Neural crest cell (in vitro differentiated cells): ENCODE measurements at places on chromosomes 5 and 9. TPM values are rescaled to one million over a fixed set of nuclear protein-coding genes. Genes with fewer than 3 reads are reported as not detected.

DNA sequence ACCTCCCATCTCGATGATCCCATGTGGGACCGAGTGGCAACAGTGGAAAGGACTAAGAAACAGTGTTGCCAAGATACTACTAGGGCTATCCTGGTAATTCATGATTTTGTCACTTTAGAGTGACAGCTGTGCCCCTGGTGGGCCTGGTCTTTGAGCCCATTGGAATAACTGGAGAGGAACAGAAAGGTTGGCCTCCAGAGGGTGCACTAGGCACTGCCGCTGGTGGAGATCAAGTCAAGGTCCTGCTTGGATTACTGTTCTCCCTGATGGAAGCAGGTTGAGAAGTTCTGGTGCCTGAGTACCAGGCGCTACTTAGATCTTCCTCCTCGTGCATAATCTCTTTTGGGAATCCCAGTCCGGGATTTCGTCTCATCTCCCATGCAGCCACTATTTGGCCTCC lies 129.6 kb downstream of the SEC61B start:
- DNase-seq, result no peak

DNA sequence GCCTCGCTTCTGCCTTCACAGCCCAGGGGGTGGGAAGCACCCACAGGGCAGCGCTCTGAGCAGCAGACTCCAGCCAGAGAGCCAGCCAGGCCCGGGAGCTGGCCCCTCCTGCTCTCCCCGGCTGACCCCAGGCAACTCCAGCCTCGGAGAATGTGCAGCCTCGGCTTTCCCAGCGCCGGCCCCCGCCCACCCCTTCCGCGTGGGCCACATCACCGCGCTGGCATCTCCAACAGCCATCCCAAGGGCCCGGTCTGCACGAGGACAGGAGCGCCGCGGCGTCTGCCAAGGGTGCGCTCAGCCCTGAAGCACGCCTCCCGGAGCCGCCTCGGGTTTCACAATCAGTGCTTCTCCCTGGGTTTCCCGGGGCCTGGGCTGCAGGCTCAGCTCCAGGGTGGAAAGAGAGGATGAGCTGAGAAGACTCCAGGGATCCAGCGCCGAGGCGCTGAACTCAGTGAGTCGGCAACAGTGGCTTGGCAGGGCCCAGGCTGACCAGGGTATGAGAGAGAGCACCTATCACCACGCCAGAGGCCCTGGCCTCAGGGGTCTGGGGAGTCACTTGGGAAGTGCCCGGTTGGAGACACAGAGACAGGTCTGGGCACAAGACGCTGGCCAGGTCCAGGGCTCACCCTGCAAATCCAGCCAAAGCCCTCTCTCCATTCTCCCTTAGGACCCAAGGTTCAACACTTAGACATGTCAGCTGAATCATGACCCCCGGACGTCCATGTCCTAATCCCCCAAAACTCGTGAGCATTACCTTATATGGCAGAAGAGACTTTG lies 79.6 kb downstream of the ADAMTS2 start:
- DNase-seq, result no peak

DNA sequence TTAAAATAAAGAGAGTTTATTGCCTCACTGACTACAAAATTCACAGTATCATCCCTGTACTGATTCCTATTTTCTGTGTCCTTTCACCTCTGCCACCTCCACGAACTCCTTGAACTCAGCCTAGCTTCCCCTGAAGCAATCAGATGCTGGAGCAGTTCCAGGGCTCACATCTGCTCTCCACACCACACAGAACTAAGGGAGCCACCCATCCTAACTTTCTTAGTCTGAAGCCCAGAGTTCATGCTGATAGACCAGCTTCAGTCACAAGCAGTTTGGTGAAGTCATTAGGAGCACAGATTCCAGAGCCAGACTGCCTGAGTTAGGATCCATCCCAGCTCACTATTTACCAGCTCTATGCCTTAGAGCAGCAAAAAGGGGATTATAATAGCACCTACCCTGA lies 15.6 kb upstream of the EPB41L4A start:
- DNase-seq, result no peak

DNA sequence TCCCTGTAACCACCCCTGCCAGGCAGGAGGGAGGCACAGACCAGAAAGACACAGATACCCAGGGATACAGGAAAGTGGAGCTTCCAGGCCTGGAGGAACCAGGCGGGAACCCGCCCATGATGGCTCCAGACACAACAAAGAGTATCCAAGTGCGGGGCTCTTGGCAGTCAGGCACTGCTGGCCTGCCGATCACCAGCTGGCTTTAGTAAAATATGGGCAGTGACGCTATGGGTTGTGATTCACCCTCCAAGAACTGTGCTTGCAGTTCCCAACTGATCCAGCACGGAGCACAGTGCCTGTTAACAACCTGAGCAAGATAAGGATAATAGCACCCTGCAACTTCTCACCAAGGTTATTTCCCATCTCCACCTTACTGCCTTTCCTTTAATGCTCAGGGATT lies 463.3 kb downstream of the IRX1 start:
- DNase-seq, result no peak

- no peak for DNase-seq
Measured at GRCh38 chr9:21516796-21517195, 34.7 kb upstream of the IFNE start.

GRCh38 chr5:56803025-56803424 lies 12.3 kb upstream of the MAP3K1 start:
- no peak for DNase-seq

GRCh38 chr5:178306430-178307225 lies 74.0 kb upstream of the PHYKPL start:
- DNase-seq, result no peak

DNA sequence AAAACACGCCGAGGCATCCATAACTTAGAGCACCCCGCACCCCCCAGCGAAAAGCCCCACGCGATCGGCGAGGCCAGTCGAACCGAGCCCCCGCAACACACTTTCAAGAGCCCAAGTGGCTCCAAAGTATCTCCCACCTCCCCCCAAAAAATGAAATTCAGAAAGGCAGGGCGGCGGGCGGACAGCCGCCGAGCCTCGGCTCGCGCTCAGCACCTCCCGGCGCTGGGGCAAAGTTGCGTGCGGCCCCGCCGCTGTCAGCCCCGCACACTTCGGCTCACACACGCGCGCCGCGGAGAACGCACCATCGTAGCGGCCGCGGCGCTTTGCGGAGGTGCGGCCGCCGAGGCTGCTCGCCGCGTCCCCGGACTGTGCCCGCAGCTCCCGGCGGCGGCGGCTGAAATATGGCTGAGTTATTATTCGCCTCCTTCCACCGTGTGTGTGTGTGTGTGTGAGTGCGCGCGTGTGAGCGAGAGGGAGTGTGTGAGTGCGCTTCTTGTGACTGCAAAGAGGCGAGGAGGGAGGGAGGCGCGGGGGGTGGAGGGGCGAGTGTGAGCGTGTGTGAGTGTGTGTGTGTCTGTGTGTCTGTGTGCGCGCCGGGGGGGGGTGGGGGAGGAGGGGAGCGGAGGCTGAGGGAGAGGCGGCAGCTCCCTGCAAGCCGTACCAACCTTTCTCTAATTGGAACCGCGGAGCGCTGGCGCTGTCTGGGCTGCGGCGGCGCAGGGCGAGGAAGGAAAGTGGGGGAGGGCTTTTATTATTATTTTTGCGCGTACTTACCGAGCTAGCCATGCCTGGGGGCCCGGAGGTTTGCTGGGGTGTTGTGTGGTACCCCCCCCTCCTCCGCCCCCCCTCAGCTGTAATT lies 599 bp downstream of the MLLT3 start:
- peak; percentile 54 for DNase-seq

DNA sequence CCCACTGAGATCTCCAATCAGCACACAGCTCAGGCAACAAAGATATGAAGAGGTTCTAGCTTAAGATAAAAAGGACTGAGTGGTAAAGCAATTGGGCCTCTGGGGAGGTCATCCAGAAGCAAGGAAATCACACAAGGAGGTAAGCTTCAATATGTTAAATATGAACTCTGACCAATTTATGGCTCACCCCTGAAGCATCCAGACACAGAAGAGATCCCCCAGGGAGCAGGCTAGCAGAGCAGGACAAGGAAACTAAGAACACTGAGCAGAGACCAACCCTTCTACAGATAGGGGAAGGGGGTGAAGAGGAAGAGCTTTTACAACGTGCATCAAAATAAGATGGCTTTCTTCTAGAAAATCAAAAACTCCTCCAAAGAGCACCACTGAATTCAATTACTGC lies 616.2 kb downstream of the DNAH5 start:
- no peak for DNase-seq

DNA sequence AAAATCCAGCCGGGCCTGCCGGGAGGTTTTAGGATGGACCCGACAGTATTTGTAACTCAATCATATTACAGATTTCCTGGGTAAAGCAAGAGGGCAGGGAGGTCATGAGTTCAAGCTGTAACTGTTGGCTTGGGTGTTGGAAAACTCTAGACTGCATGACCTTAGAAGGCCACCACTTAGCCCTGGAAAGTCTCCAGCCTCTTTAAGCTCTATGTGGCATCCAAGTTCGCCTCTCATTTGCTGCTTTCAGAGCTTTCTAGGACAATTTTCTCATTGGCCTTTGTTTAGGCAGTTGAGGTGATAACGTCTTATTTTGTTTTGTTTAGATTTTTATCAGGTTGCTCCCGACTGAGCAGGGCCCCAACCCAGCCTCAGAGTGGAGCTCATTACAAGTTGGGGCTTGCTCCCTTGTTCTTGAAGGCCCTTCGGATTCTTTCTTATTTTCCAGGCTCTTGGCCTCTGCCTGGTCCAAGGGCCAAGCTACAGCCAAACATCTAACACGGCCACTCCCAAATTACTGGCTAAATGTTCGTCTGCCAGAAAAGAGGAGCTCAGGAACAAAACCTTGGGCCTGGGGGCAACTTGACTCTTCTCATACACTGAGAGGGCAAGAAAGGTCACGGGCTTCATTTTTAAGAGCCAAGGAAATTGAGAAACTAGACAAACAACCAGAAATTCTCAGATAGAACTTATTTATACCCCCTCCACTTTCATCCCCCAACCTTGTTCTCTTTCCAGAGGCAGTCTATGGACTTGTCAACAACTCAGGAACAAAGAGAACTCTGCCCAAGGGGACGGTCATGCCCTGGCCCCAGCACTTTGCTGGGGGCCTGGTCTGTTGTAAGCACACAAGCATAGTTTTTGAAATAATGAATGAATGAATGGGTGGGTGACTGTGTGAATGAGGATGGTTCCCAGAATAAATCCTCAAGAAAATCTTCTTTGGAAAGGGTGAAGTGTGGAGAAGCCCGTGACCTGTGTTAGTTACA lies 526.9 kb downstream of the BNC2 start:
- no peak for DNase-seq

PLAC8L1 gene
- total RNA-seq, result 1.8 and 3.3 TPM in 2 replicates

DNA sequence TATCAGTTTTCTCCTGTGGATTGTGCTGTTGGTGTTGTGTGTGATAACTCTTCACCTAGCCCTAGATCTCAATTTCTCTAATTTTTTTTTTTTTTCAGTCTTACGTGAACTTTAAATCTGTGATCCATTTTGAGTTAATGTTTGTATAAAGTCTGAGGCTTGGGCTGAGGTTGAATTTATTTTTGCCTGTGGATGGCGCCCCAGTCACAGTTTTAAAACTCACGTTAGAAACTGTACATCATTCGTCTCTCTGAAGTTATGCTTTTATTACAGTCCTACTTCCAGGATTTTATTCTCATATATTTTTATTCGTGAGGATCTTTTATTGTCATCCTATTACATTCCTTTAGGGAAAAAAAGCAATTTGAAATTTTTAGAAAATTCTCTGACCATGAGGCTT lies 103.1 kb downstream of the EHMT1 start:
- DNase-seq, result no peak

- DNase-seq, result peak; percentile 87
Measured at GRCh38 chr9:129139233-129139992, 28.2 kb downstream of the PTPA start.

KLHL3 gene
- total RNA-seq, result 9.4 and 11.8 TPM in 2 replicates

DNA sequence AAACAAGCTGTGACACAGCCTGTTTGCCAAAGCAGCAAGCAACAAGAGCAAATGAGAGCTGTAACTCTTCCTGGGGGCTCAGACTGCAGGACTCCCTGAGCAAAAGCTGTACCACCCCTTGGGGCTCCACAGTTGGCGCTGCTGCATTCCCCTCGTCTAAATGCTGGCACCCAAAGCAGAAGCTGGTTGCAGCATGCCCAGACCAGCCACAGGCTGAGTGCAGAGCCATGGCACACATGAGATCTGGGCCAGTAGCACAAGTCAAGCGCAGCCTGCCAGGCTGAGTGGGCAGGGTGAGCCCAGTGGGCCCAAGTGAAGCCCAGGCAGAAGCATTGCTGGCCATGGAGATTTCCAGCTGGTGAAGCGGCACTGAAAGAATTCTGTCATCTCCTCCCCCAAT lies 157.3 kb upstream of the GRAMD2B start:
- no peak for DNase-seq

DNA sequence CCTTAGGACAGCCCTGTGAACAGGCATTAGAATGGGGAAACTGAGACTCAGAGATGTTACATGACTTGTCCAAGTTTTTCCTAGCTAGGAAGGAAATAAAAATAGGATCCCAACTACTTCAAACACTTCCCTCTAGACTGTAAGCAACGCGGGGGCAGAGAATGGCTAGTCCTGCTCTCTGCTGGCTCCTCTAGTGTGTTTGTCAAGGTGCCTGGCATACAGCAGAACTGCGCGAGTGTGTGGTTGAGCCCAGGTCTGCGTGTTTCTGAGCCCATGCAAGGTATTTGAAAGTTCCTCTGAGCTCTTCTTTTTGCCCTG lies 152.5 kb downstream of the MACROH2A1 start:
- DNase-seq, result no peak

- DNase-seq, result no peak
Measured at GRCh38 chr5:16345454-16345853, 120.1 kb downstream of the ZNF622 start.

DNA sequence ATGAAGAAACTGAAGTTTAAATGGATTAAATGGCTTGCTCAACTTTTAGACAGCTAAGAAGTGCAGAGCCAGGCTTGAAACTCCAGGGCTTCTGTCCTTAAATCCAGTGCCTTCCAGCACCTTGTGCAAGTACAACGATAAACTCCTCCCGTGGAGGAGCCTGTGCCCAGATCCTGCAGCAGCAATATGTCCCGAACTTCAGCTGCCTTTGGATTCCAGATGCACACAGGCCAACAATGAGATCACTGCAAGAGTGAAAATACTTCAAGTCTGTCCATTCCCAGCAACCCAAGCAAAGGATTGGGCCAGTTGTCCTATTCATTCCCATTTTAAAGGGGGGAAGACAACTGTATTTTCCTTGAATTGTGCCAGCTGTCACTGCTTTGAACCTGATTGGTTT lies 199.6 kb downstream of the CRB2 start:
- DNase-seq, result no peak

DNAJB5 gene
- total RNA-seq, result 27.1 and 28.7 TPM in 2 replicates
